ENCODE measurements at places on chromosomes 7 and 10.

DNA sequence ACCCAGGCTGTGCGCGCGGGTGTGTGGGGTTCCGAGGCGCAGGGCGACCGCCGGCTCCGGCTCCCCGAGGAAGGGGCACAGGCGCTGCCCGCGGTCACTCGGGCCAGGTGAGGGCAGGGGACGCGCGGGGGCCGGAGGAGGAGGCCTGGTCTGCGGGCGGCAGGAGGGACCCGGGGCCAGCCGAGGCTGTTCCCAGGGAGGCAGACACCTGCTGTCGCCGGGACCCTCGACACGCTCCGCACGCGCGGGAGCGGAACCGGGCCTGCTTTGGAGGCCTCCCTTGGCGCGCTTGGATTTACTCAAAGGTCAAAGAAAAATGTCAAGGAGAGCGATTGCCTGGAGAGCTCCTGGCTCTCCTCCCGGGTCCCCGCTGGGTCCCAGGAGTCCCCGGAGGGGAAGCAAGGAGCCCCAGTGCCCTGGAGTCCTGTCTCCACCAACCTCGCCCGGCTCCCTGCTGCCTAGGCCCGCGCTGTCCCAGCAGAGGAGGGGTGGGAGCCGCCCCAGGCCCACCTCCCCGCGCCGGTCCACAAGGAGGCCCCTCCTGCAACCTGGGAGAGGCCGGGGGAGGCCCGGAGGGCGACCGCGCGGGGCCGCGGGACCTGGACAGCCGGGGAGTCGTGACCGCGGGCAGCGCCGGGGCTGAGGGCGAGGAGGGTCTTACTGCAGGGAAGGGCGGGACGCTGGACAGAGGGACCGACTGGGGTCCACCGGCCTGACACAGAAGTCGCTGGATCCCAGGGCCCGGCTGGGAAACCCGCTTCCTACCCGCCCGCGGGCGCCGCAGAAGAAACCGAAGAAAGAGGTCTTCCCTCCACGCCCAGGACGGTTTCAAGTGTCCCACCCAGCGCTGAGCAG lies 348.9 kb downstream of the DNAJB6 start:
- peaks cover 8% of the 10 kb centered on the region for H3K4me1 ChIP-seq
- H3K27ac ChIP-seq: no peak overlapping the region
- no peak overlapping the region for H3K4me3 ChIP-seq
- H3K36me3 ChIP-seq: no peaks in the 10 kb centered on the region

DNA sequence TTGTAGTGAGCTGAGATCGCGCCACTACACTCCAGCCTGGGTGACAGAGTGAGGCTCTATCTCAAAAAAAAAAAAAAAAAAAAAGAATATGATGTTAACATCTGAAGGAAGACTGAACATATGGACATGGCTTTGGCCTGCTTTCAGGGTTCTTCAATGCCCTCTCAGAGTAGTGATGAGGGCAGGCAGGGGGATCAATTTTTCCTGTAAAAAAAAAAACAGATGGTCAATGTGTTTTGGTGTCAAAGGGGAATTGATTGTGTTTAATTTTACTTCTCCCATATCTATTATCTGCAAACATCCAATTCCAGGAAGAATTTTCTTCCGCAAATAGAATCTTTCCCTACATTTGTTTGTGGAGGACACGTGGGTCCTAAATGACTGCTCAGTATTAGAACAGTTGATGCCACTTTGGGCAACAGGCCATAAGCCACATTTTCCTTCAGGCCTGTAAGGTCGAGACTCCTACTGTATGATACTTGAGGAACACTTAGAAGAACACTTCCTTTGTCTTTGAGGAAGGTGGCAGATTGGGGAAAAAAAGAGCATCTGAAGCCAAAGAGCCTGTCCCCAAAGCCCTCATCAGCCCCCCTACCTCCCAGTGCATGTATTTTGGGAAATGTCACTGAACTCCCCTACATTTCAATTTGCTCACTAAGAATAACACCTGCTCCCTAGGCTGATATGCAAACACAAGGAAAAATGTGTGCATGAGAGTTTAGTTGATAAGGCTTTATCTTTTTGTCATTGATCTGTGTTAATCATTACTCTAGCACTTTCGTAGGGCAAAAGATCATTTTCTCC lies 28.3 kb downstream of the MGAM2 start:
- H3K4me3 ChIP-seq: no peak overlapping the region
- DNase-seq: peak; percentile 21
- no peaks in the 10 kb centered on the region for H3K27me3 ChIP-seq
- peaks cover 33% of the 10 kb centered on the region for H3K4me1 ChIP-seq
- no peaks in the 10 kb centered on the region for H3K36me3 ChIP-seq
- no peak overlapping the region for H3K27ac ChIP-seq

- H3K4me1 ChIP-seq: peaks cover 13% of the 10 kb centered on the region
- no peaks in the 10 kb centered on the region for H3K36me3 ChIP-seq
- H3K4me3 ChIP-seq: no peak overlapping the region
- no peak for DNase-seq
Measured at GRCh38 chr10:69407621-69408301, 9.0 kb downstream of the TACR2 start.

GRCh38 chr7:98168904-98169621 lies 42.2 kb upstream of the BHLHA15 start:
- DNase-seq: no peak
- H3K4me3 ChIP-seq: no peak overlapping the region
- no peaks in the 10 kb centered on the region for H3K27me3 ChIP-seq
- no peaks in the 10 kb centered on the region for H3K36me3 ChIP-seq
- peak overlapping the region; percentile 11 for H3K27ac ChIP-seq
- H3K4me1 ChIP-seq: peaks cover 71% of the 10 kb centered on the region

DNA sequence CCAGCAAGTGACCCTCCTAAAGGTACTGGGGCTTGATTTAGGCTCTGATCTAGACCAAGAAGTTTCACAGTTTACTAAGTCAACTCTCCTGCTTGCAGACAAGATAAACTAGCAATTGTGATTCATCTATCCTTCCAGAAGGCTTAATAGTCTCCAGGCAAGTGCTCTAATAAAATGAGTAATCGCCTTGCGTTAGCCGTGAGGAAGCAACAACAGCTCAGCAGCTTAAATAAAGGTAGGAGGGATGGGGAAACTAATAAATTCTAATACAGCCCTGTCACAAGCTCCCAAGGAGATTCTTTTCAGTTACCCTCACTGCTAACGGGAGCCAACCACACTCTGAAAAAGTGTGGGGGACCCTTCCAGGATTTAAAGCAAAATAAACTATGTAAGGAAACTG lies 48.4 kb downstream of the FRMD4A start:
- no peak overlapping the region for H3K4me3 ChIP-seq
- peaks cover 10% of the 10 kb centered on the region for H3K4me1 ChIP-seq
- no peak for DNase-seq

- DNase-seq: no peak
- H3K4me3 ChIP-seq: no peak overlapping the region
- no peaks in the 10 kb centered on the region for H3K4me1 ChIP-seq
Measured at GRCh38 chr7:14104861-14105260, 115.4 kb upstream of the ETV1 start.

- DNase-seq: no peak
- H3K27me3 ChIP-seq: no peaks in the 10 kb centered on the region
- H3K36me3 ChIP-seq: no peaks in the 10 kb centered on the region
- H3K4me3 ChIP-seq: no peak overlapping the region
Measured at GRCh38 chr7:80736371-80737125, 98.1 kb downstream of the CD36 start.

GRCh38 chr10:100506596-100507356 lies 12.9 kb downstream of the SEC31B start:
- DNase-seq: no peak
- H3K4me1 ChIP-seq: peaks cover 6% of the 10 kb centered on the region
- H3K36me3 ChIP-seq: no peaks in the 10 kb centered on the region
- no peak overlapping the region for H3K27ac ChIP-seq
- H3K27me3 ChIP-seq: no peaks in the 10 kb centered on the region

DNA sequence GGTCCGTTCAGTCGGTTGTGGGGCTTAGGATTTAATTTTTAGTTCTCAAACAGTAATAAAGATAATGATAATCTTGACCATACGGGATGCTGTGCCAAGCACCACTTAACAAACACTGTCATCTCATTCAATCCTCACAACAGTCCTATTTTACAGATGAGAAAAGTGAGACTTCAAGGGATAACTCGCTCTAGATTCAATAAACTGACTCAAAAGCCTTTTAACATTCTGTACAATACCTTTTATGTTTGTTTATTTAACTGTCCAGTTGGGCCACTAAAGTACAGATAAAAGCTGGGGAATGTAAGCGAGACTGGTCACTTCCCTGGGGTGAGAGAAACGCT lies 437 bp upstream of the CFAP69 start:
- H3K27ac ChIP-seq: no peak overlapping the region
- H3K27me3 ChIP-seq: no peaks in the 10 kb centered on the region
- H3K4me3 ChIP-seq: peak overlapping the region; percentile 75
- H3K36me3 ChIP-seq: no peaks in the 10 kb centered on the region
- peaks cover 17% of the 10 kb centered on the region for H3K4me1 ChIP-seq

DNA sequence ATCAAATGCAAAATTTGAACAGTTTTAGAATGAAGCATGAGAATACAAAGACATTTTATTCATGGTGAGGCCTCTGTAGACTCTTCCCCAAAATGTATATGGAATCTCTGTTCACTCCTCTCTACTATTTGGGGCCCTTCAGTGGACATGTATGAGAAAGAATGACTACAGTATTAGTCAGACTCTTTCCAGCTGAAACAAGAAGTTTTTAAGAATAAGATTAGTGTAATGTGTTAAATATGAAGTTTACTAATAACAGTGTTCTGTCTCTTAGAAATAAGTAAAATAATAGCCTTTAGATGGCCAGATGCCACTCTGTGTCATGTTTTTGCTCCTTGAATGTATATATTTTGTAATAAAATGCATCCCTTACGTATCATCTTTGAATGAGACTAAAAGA lies 585.6 kb downstream of the SUGCT start:
- H3K4me3 ChIP-seq: no peak overlapping the region
- no peak overlapping the region for H3K27ac ChIP-seq
- H3K27me3 ChIP-seq: no peaks in the 10 kb centered on the region
- H3K36me3 ChIP-seq: no peaks in the 10 kb centered on the region
- no peak for DNase-seq

- peak; percentile 44 for DNase-seq
- H3K36me3 ChIP-seq: no peaks in the 10 kb centered on the region
- no peak overlapping the region for H3K4me3 ChIP-seq
- no peak overlapping the region for H3K27ac ChIP-seq
- H3K27me3 ChIP-seq: no peaks in the 10 kb centered on the region
- no peaks in the 10 kb centered on the region for H3K4me1 ChIP-seq
Measured at GRCh38 chr7:142384493-142384922, 126.7 kb upstream of the PRSS58 start.

DNA sequence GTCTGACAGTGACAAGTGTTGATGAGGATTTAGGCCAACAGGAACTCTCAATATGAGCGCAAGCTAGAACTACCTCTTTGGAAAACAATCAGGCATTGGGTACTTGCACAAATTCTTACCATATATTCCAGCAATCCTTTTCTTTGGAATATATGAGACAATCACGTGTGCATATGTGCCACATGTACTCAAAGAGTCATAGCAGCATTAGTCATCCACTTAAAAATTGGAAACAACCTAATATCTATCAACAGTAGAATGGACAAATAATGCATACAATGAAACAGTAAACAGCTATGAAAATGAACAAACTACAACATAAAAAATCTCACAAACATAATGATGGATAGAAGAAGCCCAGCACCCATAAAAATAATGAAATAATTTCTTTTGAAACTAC lies 179.7 kb downstream of the GLI3 start:
- H3K27ac ChIP-seq: no peak overlapping the region
- no peaks in the 10 kb centered on the region for H3K27me3 ChIP-seq
- no peak overlapping the region for H3K4me3 ChIP-seq
- H3K36me3 ChIP-seq: no peaks in the 10 kb centered on the region
- no peaks in the 10 kb centered on the region for H3K4me1 ChIP-seq
- DNase-seq: no peak

DNA sequence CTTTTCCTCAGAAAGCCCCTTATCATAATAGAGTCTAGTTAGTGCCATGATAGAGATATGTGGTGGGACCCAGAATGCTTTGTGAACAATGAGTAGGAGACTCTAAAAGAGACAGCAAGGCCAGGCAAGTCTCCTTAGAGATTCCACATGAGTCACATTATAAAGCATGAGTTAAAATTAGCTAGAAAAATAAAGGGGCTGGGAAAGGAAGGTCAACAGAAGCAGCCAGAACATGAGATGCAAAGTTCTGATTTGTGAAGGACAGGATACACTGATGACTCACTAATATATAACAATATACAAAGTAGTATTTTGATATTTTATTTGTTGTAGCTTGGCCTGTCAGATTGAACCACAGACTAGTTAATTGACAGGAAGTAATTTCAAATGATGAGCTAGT lies 25.3 kb upstream of the SNX13 start:
- H3K4me3 ChIP-seq: no peak overlapping the region
- no peaks in the 10 kb centered on the region for H3K36me3 ChIP-seq
- H3K27me3 ChIP-seq: no peaks in the 10 kb centered on the region

DNA sequence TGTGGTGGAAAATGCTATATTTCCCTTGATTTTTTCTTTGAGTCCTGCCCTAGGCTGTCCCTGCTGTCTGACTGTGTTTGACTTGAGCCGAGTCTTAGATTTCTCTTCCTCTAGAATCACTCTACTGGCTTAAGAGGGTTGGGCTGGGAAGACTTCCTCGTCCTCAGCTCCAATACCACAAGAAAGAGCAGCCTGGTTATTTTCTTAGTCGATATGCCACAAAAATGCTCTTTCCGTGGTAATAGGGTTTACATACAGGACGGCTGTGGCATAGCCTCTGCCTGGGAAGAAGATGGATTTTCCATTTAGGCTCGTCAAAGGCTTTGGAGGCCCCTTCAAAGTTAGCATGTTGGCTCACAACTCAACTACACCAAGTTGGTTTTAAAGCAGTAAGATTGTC lies 212.0 kb upstream of the IGFBP3 start:
- H3K36me3 ChIP-seq: no peaks in the 10 kb centered on the region
- no peak overlapping the region for H3K4me3 ChIP-seq
- no peaks in the 10 kb centered on the region for H3K4me1 ChIP-seq
- no peak for DNase-seq
- H3K27ac ChIP-seq: no peak overlapping the region
- no peaks in the 10 kb centered on the region for H3K27me3 ChIP-seq
